ENCODE measurements at places on chromosomes 6 and 20.

DNA sequence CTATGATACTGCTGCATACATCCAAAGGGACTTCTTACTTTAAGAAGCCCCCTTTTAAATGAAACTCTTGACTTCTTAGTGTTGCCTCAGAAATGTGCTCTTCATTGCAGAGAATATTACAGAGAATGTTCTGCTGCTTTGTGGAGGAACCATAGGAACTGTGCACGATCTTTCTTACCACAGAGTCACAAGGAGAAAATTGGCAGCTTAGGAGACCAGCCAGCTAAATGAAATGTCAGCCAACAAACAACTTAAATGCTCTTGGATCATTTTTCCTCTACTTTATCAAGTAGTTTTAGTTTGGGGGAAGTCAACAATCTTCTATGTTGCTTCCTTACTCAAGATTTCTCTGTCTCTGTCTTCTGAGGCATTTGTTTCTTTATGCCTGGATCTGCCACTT, 125.9 kb upstream of the MLIP start:
- no peak for DNase-seq

DNA sequence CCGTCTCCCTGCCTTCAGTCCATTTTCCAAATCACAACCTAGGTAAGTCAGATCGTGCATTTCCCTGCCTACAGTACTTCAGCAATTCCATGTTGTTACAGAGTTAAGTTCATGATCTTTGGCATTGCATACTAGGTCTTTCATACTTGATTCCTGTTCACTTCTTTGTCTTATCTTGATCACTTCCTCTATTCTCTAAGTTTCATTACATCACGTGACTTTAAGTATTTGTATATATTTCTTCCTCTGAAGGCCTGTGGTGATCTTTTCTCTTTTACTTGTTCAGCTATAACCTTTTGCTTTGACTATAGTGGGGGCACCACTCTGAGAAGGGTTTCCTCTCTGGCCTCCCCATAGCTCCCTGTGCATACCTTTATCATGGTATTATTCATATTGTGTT, 100.2 kb downstream of the TRMT11 start:
- DNase-seq = no peak

GRCh38 chr6:149859368-149859767, 4.8 kb downstream of the LRP11 start:
- DNase-seq = no peak

GRCh38 chr6:22598339-22598738, 29.0 kb downstream of the HDGFL1 start:
- no peak for DNase-seq

GRCh38 chr20:50920997-50921396, 10.2 kb downstream of the ADNP start:
- DNase-seq = no peak

DNA sequence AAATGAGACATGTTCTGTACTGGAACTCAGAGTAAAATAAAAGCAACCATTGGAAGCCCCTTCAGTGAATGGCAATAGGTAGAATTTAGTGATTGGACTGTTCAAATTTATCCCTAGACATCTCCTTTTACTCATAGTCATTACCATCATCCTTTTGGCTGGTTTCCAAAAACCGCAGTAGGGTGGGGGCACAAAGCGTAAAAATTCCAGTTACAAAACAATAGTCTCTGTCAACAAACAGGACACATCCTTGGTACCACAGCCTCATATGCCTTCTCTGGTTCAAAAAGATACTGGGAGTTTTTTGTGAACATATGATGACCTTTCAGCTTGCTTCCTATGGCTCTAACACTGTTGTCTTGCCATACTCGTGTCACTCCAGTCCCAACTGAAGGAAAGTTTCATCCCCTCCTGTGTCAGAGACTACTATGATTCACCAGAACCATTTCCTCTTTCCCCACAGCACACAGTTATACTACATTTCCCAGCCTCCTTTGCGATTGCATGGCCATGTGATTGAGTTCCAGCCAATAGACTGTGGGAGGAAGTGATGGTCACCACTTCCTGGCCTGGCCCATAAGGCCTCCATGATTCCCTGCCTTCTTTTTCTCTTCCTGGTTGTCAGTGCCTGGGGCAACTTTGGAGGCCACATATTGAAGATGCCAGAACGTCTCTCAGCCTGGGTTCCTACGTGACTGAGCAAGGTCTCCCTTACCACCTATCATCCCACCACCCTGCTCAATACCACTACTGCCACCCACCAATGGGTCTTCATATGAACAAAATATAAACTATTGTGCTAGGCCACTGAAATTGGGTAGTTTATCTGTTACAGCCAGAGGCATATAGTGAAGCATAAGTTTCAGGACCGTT, 162.4 kb downstream of the ID4 start:
- no peak for DNase-seq

DNA sequence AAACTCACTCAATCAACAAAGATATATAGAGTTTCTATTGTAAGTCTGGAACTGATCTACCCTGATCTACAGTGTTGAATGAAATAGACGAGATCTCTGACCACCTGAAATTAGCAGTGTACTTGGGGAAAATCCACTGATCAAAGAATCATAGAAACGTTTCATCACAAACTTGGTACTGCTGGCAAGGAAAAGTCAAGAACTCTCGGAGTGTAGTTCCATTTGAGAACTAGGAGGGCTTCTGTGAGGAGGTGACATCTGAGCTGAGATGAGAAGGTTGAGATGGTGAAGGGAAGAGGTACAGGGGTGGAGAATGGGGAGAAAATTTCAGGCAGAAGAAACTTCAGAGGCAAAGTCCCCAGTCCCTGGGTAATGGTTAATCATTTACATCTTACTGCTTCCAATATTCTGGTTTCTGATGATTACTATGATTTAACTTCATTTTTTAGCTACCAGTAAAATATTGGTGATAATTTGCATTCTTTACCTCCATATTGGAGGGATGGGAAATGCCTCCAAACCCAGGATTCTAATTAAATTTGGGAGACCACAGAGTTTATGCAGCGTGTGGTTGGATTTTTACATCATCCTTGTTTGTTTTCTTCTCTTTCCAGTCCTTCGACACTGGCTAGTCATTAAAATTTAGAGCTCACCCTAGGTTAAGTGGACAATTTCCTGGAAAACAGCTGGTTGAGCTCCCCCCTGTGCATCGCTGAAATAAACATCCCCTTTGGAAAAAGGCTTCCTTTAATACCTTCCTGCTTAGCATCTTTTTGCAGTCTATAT, 191.9 kb downstream of the BCAS1 start:
- DNase-seq = no peak

GRCh38 chr20:25858495-25859425, 162.1 kb upstream of the ZNF337 start:
- no peak for DNase-seq

DNA sequence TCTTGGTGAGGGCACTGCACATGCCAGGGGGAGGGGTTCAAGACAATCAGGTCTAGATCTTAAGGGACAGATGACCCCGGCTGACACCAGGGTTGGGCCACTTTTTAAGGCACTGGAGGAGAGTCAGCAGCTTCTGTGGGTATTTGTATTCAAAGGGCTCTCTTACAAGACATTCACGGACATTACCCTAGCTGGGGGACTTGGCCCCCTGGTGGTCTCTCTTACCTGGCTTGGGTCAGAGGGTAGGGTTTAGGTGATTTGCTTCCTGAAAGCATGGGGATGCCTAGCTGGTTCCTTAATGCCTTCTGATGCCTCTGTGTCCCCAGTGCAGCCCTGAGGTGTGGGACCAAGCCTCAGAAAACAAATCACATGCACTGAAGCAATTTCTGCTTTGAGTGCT, 354.7 kb downstream of the CDC5L start:
- no peak for DNase-seq

DNA sequence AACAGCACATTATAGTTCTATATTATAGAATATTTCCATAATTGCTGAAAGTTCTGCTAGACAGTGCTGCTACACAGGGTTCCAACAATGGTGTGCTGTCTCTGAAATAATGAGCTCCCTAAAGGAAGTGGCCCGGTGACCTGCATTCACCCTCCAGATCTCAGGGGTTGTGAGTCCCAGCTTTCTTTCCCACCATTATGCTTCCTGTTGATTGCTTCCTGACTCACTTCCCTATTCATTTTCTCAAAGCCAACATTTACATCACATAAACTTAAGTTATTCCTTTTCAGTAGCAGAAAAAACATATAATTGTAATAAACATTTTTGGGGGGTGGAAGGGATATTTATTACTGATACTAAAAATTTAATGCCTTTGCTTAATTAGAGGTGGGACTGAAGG, 12.9 kb upstream of the CCN6 start:
- no peak for DNase-seq

- DNase-seq = no peak
These were observed 44.2 kb downstream of the ZNF831 start for GRCh38 chr20:59207742-59208357.

DNA sequence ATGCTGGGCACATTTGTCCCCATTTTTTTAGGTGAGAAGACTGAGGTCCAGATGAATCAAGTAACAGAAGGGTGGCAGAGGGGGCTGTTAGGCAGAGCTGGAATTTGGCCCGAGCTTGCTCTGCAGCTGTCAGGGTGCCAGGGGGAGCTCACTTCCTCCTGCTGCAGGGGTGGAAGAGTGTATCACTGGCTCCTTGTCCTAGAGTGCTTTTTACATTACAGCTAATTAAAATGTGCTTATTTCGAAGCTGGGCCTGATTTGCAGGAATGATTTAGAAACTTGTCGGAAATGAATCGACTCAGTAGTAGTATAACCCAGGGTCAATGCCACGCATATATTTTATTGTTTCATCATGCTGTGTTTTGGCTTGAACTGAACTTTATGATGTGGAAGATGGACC, 11.1 kb downstream of the TOX2 start:
- DNase-seq = no peak

DNA sequence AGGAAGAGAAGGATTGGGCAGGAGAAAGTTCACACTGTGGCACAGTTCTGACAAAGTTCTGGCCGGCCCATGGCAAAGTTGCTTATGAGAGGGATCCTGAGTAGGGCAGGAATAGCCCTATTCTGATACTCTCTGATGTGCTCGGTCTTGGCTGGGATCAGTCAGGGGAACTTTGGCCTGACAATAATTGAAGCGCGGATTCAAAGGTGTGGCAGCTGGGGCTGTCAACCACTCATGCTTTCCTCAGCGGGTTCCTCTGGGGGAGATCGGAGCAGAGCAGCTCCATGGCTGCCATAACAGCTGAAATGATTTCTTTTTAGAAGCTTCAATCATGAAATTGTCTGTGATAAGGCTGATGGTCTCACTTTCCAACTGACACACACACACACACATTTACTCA, 714.1 kb downstream of the DHX35 start:
- no peak for DNase-seq

DNA sequence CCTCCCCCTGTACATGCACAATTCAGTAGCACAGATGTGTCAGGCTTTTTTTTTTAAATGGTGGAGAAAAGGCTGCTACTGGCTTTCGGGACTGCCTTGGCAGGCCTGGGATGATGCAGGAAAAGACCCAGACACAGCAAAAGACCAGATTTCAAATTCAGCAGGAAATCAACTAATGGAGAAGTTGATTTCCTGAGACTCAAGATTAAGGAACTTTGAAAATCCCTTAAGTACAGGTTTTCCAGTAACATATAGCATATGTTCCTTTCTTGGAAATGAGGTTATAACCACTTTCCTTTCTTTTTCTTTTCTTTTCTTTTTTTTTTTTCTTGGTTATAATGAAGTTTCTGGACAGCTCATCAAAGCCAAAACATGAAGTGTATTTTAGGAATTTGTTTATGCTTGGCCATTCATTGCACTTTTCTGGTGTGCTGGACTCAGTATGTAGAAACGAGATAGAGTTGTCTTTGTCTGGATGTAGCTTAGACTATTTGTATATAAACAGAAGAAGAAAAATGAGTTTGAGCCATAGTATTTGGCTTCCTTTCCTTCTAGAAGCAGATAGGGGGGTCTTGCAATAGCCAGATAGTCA, 119.4 kb downstream of the SASH1 start:
- no peak for DNase-seq

DNA sequence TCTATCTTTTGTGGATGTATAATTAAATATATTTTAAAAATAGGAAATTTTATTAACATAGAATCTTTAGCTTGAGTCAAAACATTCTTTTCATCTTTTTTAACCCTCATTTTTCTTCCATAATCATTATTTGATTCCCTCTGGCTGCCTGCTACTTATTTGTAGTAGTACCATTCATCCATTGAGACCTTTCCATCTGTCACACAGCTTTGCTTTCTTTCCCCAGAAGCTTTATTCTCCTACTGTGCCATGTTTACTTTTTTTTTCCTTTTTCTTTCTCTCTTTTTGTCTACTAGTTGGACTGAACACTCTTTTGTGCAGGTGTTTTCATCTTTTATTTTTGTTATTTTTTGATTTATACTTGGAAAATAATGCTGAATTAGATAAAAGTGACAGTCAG, 522.6 kb upstream of the MMS22L start:
- DNase-seq = no peak

DNA sequence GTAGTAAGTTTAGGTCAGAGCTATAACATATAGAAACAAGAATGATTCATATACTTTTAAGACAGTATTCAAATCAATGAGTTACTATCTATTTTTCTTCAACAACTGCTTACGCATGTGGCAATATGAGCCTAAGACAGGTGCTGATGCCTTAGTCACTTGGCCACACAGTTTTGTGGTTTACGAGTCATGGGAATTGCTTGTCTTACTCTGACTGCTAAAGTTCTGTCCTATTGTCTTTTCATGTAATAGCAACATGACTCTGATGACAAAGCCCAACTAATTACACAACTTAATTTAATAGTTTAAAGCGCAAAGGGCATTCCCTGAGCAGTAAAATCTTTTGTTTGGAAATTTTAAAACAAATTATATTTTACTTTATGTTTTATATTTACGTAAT, 159.3 kb upstream of the CENPW start:
- no peak for DNase-seq

DNA sequence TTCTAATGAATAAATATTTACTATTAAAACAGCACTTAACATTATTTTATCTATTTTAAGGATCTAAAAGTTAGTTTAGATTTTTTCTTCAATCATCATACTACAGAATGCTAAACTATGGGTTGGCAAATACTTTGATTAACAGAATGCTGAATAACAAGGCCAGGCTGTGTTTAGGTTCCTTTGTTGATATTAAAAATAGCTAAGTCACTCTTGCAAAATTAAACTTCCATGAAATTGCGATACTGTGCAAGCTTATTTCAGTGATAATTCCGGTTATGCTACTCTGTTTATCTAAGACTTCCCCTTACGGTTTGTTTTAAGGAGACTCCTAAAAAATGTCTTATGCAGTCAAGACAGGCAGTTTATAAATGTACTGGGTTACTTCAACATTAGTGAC, 2.8 kb downstream of the RNF24 start:
- no peak for DNase-seq

- DNase-seq = no peak
These were observed 326.3 kb downstream of the RIMS1 start for GRCh38 chr6:72212686-72213085.

DNA sequence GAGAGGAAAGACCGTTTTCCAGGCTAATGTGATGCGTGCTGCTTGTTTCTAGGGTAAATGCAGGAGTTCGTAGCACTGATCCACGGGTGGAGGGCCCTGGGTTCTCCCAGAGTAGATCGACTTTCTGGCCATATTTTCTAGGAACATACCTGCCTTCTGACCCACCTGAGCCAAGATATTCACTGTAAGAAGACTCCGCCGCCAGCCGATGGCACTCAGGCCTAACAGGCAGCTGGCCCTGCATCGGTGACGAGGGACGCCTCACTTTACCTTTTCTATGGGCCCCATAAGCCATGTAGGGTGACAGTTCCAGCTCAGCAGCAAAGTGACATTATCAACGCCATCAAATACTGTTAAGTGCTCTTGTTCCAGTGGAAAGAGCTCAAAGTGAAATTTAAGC, 30.2 kb upstream of the FRMD1 start:
- DNase-seq = peak; percentile 20

Data from psoas muscle (tissue), 8 donors.